ENCODE measurements at places on chromosomes 6 and 20. TPM values are rescaled to one million over a fixed set of nuclear protein-coding genes. Genes with fewer than 3 reads are reported as not detected.

KIF16B gene
- 18.6 TPM for total RNA-seq

ALDH8A1 gene
- total RNA-seq = 3.6 TPM

DUSP15 gene
- not detected for total RNA-seq

SUMO4 gene
- total RNA-seq = 3.2 TPM

SCRT2 gene
- total RNA-seq = not detected

HSPA1A gene
- total RNA-seq = 178 TPM

RARS2 gene
- total RNA-seq = 46.1 TPM

FBXO30 gene
- total RNA-seq = 21.1 TPM

SIRPB1 gene
- 6.7 TPM for total RNA-seq

DNA sequence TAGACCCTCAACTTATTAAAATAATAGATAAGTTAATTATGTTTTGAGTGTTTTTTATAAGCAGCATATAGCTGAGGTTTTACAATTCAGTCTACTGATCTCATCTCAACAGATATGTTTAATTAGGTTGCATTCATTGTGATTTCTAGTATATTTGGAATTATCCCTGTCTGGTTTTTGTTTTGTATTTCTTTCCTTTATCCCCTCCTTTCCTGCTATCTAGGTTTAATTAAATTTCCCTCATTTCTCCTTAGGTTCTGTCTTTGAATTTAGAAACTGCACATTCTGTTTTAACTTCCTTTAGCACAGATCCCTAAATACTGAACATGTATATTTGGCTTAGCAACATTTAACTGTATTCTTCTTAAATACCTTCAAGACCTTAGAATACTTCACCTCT is 4.9 kb upstream of the SUMO4 start:
- no peak for DNase-seq

DNA sequence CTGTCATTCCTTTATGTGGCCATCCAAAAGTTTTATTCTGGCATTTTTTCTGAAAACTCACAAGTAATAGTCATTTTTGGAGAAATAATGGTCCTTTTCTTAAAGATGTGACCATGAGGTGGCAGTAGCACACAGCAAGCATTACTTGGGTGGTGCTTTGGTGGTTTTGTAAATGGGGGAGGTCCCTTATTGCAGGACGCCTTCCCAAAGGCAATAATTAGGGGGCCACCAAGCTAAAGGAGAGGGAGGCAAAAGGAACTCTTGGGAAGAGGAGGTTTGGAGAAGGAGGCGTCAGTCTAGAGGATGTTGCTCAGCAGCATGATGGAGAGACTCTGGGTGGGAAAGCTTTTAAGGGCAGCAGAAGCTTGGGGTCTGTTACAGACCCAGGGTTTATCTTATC is 422.6 kb upstream of the MMS22L start:
- peak; percentile 5 for DNase-seq

- peak; percentile 63 for DNase-seq
Observed at GRCh38 chr20:50460608-50461267, 49.4 kb upstream of the PTPN1 start.

- DNase-seq = no peak
Observed at GRCh38 chr6:154206141-154206540, 150.5 kb downstream of the IPCEF1 start.

GRCh38 chr20:25058847-25059810 is 1.2 kb upstream of the ACSS1 start:
- no peak for DNase-seq

DNA sequence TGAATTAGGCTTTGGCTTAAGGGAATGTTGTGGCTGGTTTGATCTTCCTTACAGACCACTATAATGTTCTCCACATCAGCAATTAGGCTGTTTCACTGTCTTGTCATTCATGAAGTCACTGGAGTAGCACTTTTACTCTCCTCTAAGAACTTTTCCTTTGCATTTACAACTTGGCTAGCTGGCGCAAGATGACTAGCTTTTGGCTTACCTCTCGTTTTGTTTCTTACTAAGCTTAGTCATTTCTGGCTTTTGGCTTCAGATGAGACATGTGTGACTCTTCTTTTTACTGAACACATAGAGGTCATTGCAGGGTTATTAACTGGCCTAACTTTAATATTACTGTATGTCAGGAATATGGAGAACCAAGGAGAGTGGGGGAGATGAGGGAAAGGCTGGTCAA is 143.2 kb downstream of the PTCHD4 start:
- no peak for DNase-seq

DNA sequence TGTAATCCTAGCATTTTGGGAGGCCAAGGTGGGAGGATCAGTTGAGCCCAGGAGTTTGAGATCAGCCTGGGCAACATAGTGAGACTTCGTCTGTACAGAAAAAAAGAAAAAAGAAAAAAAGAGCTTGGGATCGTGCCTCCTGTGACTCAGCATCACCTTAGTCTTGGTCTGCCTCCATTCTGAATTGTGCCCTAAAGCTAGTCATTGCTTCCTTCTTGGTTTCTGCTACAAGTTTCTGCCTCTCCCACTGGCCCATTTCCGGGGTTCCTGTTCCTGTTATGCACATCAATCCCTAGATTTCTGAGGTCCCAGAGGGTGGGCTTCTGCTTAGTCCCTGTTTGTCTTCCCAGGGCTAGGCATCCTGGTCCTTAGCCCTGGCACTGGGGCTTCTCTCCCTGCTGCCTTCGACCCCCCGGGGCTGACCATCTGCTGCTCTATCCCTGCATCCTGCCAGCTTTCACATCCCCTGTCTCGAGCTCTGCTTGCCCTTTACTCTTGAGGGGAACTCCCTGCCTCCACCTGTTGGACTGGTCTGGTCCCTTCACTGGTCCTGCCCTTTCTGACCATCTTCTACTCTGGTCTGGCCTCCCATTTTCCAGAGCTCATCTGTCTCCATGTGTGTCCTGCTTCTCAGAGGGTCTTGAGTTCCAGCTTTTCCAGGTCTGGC is 77.5 kb upstream of the ESR1 start:
- DNase-seq = no peak

- peak; percentile 96 for DNase-seq
Observed at GRCh38 chr6:144264270-144265060, 20.7 kb upstream of the UTRN start.

DNA sequence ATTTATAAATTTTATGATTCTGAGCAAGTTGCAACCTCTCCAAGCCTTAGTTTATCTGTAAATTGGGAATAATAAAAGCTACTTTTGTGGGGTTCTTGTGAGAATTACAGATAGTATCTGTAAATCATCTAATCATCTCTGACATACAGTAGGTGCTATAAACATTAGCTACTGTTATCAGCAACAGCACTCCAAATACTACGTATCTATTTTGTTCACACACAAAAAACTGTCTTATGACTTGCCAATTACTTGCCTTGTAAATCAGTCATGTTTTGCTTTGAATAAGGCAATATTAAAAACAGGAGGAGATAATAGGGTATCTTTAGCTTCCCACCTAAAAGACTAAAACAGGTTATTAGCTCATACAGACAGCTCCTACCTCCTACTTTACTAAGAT is 36.7 kb downstream of the DTNBP1 start:
- no peak for DNase-seq

- DNase-seq = peak; percentile 9
Observed at GRCh38 chr20:22927537-22927936, 107.6 kb upstream of the SSTR4 start.

DNA sequence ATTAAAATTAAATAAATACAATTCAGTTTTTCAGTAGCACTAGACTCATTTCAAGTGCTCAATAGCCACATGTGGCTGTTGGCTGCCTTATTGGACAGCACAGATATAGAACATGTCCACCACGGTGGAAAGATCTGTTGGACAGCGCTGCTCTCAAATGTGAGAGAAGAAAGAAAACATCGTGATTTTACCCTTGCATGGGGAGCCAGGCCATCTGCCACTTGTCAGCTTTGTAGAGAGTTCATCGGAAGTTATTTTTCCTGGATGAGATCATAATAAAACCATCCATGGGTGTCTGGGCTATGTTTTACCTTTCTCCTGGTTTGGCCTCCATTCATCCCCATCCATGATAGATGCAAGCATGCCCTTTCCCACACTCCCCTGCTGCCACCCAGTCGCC is 5.8 kb upstream of the KIF3B start:
- DNase-seq = no peak

DNA sequence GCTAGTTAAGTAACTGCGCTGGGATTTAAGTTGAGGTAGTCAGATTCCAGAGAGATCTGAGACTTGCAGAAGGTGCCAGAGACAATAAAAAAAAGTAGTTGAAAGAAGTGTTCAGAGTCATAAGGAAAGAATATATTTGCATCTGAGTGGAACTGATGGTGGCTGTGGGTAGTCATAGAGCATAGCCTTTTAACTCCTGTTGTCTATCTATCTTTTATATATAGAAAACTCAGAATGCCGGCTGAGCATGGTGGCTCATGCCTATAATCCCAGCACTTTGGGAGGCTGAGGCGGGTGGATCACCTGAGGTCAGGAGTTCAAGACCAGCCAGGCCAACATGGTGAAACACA is 62.0 kb downstream of the CARMIL1 start:
- DNase-seq = no peak

DNA sequence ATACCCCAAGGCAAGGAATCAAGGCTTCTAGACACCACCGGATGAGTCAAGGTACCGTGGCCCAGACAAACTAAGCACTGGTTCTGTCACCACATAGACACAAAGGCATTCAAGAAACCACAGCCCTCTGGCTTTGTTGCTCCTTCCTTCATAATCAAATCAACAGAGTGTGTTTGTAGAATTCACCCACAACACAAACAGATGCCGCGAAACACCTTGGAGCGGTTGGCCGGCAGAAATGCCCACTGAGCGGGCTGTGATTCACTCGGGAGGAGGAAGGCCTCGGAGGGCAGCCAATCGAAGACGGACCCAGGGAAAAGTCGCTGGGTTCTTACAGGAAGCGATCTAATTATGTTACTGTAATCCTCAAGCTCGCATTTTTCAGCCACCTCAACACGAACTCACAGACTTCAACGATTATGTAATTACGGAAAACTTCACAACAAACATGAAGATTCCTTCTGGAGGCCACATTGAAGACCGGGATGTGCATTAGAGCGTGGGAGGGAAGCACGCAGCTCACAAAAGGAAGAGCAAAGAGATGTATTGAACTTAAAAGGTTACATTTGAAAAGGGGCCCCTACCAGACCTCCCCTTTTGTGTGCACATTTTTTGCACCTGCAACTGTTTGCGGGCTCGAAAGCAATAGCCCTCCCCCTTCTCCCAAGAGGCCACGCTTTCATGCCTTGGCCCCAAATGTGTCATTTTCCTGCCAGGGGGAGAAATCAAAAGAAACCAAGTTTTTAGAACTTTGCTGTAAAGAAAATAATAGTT is 184.7 kb upstream of the PREP start:
- DNase-seq = no peak

DNA sequence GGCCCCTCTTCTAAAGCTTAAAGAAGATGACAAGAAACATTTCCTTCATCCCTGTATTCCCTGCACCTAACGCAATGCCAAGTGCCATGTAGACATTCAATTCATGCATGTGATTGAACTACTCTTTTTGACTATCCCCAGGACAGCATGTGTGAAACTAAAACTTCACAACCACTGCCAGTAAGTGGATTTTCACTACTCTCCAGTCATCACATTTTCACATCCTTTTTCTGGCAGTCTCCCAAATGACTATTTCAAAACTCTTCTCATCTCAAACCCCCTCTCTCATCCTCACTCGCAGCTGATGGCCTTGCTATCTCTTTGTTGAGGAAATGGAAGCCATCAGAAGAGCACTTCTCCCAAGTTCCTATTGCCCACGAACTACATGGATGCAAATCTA is 122.6 kb downstream of the OPRM1 start:
- no peak for DNase-seq

DNA sequence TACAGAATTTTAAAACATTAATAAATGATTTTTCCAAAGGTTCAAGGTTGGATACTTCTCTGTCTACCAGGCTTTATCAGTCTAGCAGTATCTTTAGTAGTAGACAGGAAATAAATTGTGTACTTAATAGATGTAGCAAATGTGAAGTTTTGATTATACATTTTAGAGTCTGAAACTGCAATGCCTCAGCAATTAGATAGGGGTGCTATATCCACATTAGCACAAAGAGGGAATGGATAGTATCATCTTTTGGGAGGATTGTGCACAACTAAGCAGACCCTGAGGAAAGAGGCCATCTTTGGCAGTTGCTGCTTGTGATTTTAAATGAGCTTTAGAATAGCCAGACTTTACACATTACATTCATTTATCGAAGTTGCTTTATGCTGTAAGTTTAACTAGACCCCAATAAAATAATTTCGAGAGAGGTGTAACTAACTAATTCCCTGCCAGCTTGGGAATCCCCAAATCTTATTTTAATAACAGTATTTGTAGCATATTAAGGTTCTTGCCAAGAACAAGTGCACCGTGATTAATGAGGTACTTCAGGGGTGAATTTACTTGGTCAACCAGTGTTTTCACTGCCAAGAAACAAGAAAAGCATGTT is 2.8 kb downstream of the KCNQ5 start:
- peak; percentile 25 for DNase-seq

DNA sequence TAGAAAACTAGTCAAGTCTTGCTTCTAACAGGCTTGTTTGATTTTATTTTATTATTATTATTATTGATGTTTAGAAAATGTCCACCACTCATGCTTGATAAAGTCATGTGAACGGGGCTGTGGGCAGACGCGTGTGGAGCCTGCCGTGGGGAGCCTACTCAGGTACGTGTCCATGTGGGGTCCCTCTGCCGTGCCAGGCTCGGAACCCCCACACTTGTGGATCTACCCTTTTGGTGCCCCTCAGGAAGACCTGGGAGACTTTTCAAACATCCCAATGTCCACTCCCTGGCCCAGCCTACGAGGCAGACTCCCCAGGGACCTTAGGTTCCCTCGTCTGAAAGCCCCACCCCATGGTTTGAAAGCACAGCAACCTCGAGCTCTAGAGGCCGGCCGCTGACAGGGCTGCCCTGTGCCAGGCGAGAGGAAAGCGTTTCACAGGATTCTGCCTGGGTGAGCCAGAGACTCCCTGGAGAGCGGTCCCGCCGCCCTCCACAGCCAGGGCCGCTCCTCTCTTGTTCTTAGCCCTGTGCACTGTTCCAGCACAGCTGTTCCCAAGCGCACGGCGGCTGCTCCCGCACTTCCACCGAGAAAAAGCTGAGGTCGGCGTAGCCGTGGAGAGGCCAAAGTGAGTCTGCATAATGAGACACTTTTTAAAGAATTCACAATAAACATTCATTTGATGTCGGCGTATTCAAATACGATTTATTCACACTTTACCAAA is 249.7 kb downstream of the TTLL2 start:
- no peak for DNase-seq

GRCh38 chr6:46058951-46059350 is 43.3 kb upstream of the CLIC5 start:
- no peak for DNase-seq

Data from renal cortical epithelial cell (primary cell).